Kidney (tissue), 22 donors: ENCODE measurements at places on chromosomes 2 and 18. TPM values are rescaled to one million over a fixed set of nuclear protein-coding genes. Genes with fewer than 3 reads are reported as not detected.
A peak's percentile ranks its signal among the peaks of the same experiment; 100 is the strongest.

DNA sequence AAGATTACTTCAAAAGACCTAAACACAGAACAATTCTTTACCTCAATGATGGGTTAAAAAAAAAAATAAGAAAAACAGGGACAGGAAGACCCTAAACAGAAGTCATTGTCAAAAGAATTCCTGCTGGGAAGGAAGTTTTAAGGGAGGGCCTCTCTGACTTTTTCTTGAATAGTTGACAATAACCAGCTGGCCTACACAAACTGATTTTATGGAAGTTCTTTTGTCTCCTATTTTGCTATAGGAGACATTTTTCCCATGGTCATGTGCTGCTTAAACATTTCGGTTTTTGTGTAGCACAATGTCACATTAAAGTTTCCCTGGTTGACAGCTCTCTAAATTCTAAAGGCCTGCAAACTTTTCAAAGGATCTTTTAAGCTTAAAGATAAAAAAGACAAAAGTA, 55.3 kb downstream of the RFTN2 start:
- DNase-seq: peak; percentile 92

Gene TEKT4
- not detected for polyA plus RNA-seq

GRCh38 chr2:217710211-217710765, 292.5 kb downstream of the TNS1 start:
- DNase-seq: peak; percentile 67

Gene SEC11C
- 106 TPM for polyA plus RNA-seq

Gene ZNF521
- 1.8 TPM for polyA plus RNA-seq

- DNase-seq: peak; percentile 7
Observed at GRCh38 chr2:17959356-17959755, 80.9 kb downstream of the KCNS3 start.
